ENCODE measurements at places on chromosomes 1 and 21.

- DNase-seq = no peak
These were observed 64.5 kb upstream of the CSF1 start for GRCh38 chr1:109846162-109846561.

GRCh38 chr21:45276596-45276995, 11.1 kb downstream of the POFUT2 start:
- DNase-seq = no peak

DNA sequence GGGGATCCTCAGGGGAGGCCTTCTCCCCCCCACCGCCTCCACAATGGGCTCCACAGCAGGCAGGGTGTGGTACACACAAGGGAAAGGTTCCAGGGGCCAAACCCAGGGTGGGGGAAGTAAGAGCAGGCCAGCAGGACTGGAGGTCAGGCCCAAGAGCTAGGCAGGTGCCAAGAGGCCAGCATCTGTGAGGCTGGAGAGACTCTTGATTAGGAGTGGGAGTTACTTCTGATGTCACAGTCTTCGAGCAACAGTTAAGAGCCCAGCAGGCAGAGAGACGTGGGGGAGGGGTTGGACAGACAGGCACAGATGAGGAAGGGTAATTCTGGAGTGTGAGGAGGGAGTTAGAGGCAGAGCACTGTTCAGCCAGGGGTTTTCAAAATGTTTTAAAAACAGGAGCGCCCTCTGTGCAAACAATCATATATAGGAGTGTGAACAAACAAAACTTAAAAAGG, 55.8 kb downstream of the SLC9A1 start:
- no peak for DNase-seq

DNA sequence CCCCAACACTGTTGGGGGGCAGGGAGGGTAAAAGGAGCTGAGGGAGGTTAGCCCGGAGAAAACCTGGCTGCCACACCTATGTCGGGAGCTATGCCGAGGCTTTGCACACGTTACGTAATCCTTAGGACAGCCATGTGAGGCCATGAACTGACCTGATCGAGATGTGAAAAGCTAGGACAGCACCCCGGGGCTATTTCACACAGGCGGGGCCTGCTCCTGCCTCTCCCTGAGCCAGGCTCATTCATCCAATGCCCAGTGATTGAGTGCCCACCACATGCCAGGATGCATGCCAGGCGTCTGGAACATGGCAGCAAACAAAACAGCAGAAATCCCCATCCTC, 30.2 kb downstream of the LDLRAP1 start:
- DNase-seq = no peak

DNA sequence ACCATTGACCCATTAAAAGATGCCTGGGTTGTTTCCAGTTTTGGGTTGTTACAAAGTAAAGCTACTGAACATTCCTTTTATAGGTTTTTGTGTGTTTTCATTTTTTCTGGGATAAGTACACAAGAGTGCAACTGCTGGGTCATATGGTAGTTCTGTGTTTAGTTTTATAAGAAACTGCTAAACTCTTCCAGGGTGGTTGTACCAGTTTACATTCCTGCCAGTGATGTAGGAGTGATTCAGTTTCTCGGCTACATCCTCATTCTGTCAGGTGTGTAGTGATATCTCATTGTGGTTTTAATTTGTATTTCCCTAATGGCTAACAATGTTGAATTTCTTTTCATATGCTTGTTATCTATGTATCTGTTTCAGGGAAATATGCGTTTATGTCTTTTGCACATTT, 58.5 kb upstream of the DNAJC6 start:
- DNase-seq = no peak

GRCh38 chr1:71364236-71364635, 283.4 kb upstream of the ZRANB2 start:
- DNase-seq = no peak

DNA sequence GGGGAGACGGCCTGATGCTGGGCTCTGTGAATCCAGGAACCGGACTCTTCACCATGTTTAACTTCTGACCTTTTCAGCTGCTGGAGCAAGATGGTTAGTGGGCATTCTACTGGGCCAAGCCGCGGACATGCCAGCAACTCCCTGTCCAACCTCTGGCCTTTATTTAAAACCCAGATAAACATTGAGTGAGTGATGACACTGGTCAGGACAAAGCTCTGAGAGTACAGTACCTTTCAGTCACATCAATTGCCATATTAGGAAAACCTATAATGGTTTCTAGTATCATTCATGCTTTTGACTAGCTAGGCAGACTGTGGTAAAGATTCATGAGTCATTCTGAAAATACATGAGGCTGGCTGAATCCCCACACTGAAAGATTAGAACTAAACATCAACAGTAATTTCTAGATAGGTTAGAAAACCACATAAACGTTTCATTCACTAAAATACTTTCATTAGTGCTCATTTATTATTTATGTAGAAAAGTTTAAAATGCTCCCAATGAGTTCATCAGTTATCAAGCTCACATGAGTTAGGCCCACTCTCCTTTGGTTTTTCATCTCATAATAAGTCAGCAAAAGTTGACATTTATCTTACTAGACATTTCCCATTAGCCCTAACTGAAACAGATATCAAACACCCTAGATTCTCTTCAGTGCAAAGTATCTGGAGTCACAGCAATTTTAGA, 7.1 kb upstream of the ACTA1 start:
- no peak for DNase-seq

- no peak for DNase-seq
These were observed 109.1 kb downstream of the GRIK3 start for GRCh38 chr1:36925251-36925650.

- no peak for DNase-seq
These were observed 58.7 kb downstream of the DMRTB1 start for GRCh38 chr1:53517821-53518352.

DNA sequence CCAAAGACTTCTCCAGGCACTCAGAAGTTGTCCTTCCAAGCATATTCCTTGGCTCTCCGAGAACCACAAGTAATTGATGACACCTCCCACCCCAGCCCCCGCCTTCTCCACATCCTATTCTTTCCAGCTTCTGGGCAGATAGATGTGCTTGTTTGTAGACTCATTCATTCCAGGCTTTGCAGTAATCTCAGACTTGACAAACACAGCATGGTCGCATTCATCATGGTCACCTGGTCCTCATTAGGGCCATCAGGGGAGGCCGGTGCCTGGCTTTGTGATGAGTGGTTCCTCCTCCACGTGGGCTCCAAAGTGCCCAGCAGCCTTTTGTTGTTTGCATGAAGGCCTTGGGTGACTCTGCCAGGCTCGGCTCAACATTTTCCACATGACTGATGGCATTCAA, 28.5 kb upstream of the KCNE2 start:
- DNase-seq = no peak
